SJSA1 (cell line): ENCODE measurements at places on chromosomes 2 and 18. TPM values are rescaled to one million over a fixed set of nuclear protein-coding genes. Genes with fewer than 3 reads are reported as not detected.
A peak's percentile ranks its signal among the peaks of the same experiment; 100 is the strongest.

UBR3 gene
- 25.0 and 29.7 TPM in 2 replicates for total RNA-seq

DNA sequence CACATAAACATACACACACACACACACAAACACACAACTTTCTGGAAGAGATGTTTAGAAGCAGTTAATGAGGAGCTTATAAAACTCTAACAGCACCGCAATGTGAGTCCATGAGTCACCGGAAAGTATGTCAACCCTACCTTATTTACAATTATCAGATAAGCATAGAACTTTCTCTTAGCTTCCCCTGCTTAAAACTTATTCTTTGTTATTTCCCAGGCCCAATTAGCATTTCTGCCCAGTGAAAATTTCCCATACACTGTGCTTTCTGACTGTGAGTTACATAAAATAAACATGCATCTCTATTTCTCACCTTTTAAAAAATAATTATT is 737.6 kb downstream of the LRP1B start:
- DNase-seq, result no peak

DNA sequence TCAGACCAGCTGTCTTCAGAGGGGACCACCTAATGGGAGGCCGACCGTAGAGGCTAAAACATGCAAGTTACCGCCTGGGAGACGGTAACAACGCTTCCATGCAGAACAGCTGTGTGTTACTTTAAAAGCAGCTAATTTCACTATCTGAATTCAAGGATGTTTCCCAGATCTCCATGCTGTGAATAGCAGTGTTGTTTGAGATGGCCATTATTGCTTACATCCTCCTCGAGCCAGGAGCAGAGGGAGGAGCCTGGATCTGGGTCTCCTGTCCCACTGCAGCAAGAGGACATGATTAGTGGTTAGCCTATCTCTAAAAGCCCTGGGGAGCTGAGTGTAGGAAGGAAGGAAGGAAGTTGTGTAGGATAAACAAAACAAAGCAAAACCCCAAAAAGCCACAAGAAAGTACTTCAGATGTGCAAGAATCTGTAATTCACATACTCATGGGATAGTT is 50.9 kb downstream of the ACTR2 start:
- DNase-seq, result peak; percentile 72

GRCh38 chr2:197847651-197848401 is 43.4 kb downstream of the PLCL1 start:
- DNase-seq, result no peak

ZSWIM2 gene
- total RNA-seq, result not detected in 2 replicates

GRCh38 chr2:85878719-85879370 is 9.9 kb downstream of the ST3GAL5 start:
- peak; percentile 53 for DNase-seq

FOXI3 gene
- total RNA-seq, result not detected in 2 replicates

SCTR gene
- not detected in 2 replicates for total RNA-seq

DNA sequence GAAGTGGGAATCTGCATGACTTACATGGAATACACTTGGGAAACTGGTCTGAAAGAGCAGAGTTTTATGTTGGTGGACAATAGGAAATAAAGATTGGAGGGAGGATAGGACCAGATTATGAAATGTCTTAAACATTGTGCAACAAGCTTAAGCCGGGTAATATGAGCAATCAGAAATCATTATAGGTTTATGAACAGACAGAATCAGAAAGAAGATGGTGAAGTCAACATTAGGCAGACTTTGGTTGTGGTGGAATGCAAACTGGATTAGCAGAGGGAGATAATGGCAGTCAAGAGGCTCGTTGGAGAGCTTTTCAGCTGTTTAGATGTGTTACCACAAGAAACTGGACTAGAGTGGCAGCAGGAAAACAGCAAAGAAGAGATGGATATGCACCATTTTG is 43.5 kb downstream of the CRIM1 start:
- DNase-seq, result no peak

DNA sequence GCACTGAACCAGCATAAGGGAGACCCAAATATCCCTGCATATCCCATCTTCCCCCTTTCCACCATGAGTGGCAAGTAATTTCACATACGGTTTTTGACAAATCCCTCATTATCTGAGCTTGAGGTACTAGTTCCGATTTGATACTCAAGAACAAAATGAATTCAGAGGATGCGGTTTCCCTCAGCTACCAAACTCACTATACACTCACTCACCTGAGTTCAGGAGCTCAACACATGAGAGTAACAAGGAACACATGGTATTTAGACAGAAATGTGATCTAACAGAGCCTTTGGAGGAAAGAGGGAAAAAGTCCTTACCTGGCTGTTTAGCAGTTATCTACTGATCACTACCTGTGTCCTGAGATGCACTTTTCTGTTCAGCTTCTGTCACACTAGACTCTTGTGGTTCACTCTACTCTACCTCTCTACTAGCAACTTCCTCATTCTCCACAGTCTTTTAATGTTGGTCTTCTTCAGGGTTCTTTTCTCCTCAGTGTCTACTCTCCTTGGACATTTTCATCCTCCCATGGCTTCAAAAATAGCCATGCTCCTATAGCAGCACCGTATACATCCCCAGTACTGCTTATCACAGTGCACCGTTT is 25.1 kb downstream of the ASXL2 start:
- no peak for DNase-seq

DNA sequence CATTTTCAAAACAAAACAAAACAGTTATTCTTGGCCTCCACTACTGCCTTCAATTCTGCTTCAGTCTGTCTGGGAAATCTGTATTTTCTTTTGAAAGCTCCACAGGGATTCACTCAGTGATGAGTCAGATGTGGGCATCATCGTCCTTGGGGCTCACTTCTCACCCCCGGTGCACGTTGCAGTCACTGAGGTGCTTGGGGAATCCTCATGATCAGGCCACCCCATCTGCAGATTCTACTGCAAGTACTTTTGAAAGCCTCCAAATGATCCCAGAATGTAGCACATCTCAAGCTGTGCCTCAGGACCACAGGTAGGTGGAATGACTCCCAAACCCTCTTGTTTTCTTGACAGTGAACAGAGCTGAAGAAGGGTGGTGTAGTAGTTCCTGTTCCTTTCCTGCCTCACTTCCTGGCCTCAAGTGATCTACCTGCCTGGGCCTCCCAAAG is 34.3 kb downstream of the LPIN2 start:
- peak; percentile 67 for DNase-seq

- DNase-seq, result no peak
Observed at GRCh38 chr2:157480182-157480961, 36.5 kb upstream of the CYTIP start.

EPB41L3 gene
- total RNA-seq, result 0.21 TPM in 1 of 2 replicates, not detected in the other

- DNase-seq, result peak; percentile 20
Observed at GRCh38 chr2:1915196-1915595, 170.9 kb upstream of the PXDN start.

LRATD1 gene
- total RNA-seq, result not detected in 2 replicates

GRCh38 chr2:45728458-45728942 is 77.0 kb downstream of the PRKCE start:
- DNase-seq, result no peak

- peak; percentile 72 for DNase-seq
Observed at GRCh38 chr2:23940718-23941620, 706 bp downstream of the UBXN2A start.

- no peak for DNase-seq
Observed at GRCh38 chr2:170456914-170457313, 258.2 kb upstream of the SP5 start.

PEX13 gene
- total RNA-seq, result 22.7 and 34.4 TPM in 2 replicates

DNA sequence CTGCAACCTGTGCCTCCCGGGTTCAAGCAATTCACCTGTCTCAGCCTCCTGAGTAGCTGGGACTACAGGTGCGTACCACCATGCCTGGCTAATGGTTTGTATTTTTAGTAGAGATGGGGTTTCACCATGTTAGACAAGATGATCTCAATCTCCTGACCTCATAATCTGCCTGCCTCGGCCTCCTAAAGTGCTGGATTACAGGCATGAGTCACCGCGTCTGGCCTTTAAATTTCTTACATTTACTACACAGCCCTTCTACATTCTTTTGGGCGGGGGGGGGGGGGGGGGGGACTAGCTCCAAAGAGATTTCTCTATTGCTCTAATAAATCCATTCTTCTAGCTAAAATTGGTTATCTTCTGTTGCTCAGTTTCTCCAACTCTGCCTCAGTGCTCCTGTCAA is 964.9 kb upstream of the ACVR2A start:
- no peak for DNase-seq

IL1A gene
- 0.16 and 1.5 TPM in 2 replicates for total RNA-seq

- no peak for DNase-seq
Observed at GRCh38 chr2:27989149-27989548, 98.6 kb downstream of the BABAM2 start.

GRCh38 chr2:15449556-15450236 is 111.4 kb downstream of the NBAS start:
- DNase-seq, result no peak

- no peak for DNase-seq
Observed at GRCh38 chr2:75592030-75592429, 31.3 kb upstream of the EVA1A start.
